Thymus (tissue), 14 donors: ENCODE measurements at places on chromosomes 12 and 14. TPM values are rescaled to one million over a fixed set of nuclear protein-coding genes. Genes with fewer than 3 reads are reported as not detected.

The RIPK3 gene
- total RNA-seq, result 10.9 TPM

The TMEM19 gene
- total RNA-seq, result 24.7 TPM

The ZDHHC22 gene
- not detected for total RNA-seq

The AKAP3 gene
- total RNA-seq, result 0.76 TPM

The IAPP gene
- total RNA-seq, result 0.14 TPM

The GAS2L3 gene
- total RNA-seq, result 4.4 TPM

- DNase-seq, result peak; percentile 71
- no peak overlapping the region for H3K4me3 ChIP-seq
- H3K27ac ChIP-seq, result no peak overlapping the region
- no peaks in the 10 kb centered on the region for H3K4me1 ChIP-seq
- peaks cover 9% of the 10 kb centered on the region for H3K36me3 ChIP-seq
Measured at GRCh38 chr12:50174971-50175715, 8.0 kb upstream of the CERS5 start.

- H3K4me3 ChIP-seq, result no peak overlapping the region
- DNase-seq, result no peak
- H3K27me3 ChIP-seq, result no peaks in the 10 kb centered on the region
- H3K4me1 ChIP-seq, result no peaks in the 10 kb centered on the region
Measured at GRCh38 chr12:91935296-91935695, 210.3 kb downstream of the BTG1 start.

GRCh38 chr12:90008277-90008676 is 299.6 kb upstream of the ATP2B1 start:
- H3K4me1 ChIP-seq, result no peaks in the 10 kb centered on the region
- no peaks in the 10 kb centered on the region for H3K27me3 ChIP-seq
- no peak overlapping the region for H3K27ac ChIP-seq
- no peak overlapping the region for H3K4me3 ChIP-seq
- DNase-seq, result no peak
- no peaks in the 10 kb centered on the region for H3K36me3 ChIP-seq

- no peaks in the 10 kb centered on the region for H3K4me1 ChIP-seq
- H3K27ac ChIP-seq, result no peak overlapping the region
- no peaks in the 10 kb centered on the region for H3K27me3 ChIP-seq
Measured at GRCh38 chr14:49992901-49993339, 100.0 kb downstream of the ARF6 start.

GRCh38 chr12:97267594-97268202 is 194.9 kb upstream of the RMST start:
- H3K27me3 ChIP-seq, result no peaks in the 10 kb centered on the region
- H3K4me3 ChIP-seq, result no peak overlapping the region
- no peaks in the 10 kb centered on the region for H3K36me3 ChIP-seq
- no peak overlapping the region for H3K27ac ChIP-seq
- DNase-seq, result no peak
- H3K4me1 ChIP-seq, result no peaks in the 10 kb centered on the region

- no peak overlapping the region for H3K27ac ChIP-seq
- no peaks in the 10 kb centered on the region for H3K27me3 ChIP-seq
- DNase-seq, result no peak
- no peaks in the 10 kb centered on the region for H3K36me3 ChIP-seq
- no peak overlapping the region for H3K4me3 ChIP-seq
Measured at GRCh38 chr12:63961048-63961447, 116.5 kb downstream of the SRGAP1 start.

DNA sequence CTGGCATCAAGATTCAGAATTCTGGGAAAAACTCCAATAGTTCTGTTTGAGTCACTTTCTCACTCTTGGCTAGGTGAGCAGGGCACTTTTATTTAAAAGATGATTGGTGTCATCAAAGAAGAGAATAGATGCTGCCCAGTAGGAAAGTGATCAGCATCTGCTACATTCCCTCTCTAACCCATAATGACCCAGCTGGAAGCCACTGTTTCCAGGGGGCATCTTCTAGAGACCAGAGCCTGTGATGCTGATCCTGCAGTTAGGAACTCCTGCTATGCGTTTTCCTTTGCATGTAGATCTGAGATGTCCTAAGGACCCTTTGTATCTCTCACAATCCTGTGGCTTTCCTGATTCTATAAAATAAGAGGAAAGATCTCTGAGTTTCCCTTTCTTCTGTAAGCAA is 79.9 kb upstream of the TMTC1 start:
- DNase-seq, result no peak
- no peak overlapping the region for H3K27ac ChIP-seq

GRCh38 chr12:96520767-96521166 is 31.4 kb downstream of the CFAP54 start:
- no peaks in the 10 kb centered on the region for H3K36me3 ChIP-seq
- no peak overlapping the region for H3K4me3 ChIP-seq
- H3K4me1 ChIP-seq, result peaks cover 3% of the 10 kb centered on the region
- no peaks in the 10 kb centered on the region for H3K27me3 ChIP-seq
- H3K27ac ChIP-seq, result no peak overlapping the region
- DNase-seq, result no peak

DNA sequence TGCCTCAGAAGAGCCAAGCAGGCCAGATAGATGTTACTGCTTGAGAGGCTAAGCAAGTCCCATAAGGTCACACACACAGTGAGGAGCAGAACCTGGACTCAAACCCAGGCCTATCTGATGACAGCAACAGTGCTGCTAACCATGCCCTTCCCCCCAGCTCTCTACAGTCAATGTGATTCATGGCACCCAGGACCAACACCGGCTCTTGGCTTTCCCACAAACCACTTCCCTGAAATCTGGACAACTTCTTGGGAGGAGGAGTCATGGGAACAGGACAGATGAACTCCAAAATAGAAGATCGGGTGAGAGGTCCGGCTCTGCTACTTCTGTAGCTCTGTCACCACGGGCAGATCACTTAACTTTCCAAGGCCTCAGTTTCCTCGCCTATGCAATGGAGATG is 716 bp upstream of the PTGDR start:
- H3K4me3 ChIP-seq, result no peak overlapping the region
- no peak overlapping the region for H3K27ac ChIP-seq
- peaks cover 38% of the 10 kb centered on the region for H3K27me3 ChIP-seq
- peaks cover 29% of the 10 kb centered on the region for H3K4me1 ChIP-seq

DNA sequence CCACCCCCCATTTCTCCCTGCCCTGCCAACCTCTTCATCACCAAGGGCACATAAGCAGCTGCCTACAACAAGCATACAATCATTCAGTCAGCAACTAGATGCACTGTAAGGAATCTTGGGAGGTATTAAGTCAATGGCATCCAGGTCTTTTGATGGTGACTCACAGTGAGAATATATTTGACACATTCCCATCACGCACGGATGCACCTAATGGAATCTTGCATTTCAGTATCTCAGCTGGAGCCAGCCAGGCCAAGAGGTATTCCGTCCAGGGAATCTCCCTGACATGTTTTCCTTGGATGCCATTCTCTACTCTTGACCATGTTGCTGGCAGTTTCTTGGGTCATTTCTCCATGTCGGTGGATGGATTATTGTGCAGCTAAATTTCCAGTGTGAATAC is 73.9 kb upstream of the CAPRIN2 start:
- no peaks in the 10 kb centered on the region for H3K27me3 ChIP-seq
- DNase-seq, result no peak
- no peak overlapping the region for H3K4me3 ChIP-seq
- no peaks in the 10 kb centered on the region for H3K4me1 ChIP-seq
- no peak overlapping the region for H3K27ac ChIP-seq
- no peaks in the 10 kb centered on the region for H3K36me3 ChIP-seq

DNA sequence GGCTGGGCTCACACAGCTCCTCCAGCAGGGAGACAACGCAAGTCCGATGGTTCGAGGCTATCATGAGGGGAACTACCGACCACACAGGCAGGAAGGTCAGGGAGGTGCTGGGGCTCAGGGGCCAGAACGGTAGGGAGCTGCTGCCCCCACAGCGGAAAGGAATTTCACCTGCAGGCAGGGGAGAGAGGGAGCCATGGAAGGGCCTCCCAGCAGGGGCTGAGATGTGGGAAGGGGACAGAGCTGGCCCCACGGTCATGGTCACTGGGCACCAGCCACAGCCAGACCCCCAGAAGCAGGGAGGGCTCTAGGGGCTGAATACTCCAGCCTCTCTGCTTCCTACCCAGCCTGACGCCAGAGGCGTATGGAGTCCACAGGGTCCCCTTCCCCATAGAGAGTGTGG is 103.1 kb downstream of the SCARB1 start:
- peaks cover under 1% of the 10 kb centered on the region for H3K4me1 ChIP-seq
- H3K36me3 ChIP-seq, result no peaks in the 10 kb centered on the region
- H3K27ac ChIP-seq, result no peak overlapping the region
- no peak for DNase-seq

- H3K27me3 ChIP-seq, result no peaks in the 10 kb centered on the region
- H3K27ac ChIP-seq, result no peak overlapping the region
Measured at GRCh38 chr12:11573880-11574279, 75.6 kb upstream of the ETV6 start.

GRCh38 chr12:48336564-48336963 is 14.2 kb downstream of the ZNF641 start:
- H3K27ac ChIP-seq, result no peak overlapping the region
- no peak for DNase-seq
- no peak overlapping the region for H3K4me3 ChIP-seq
- no peaks in the 10 kb centered on the region for H3K4me1 ChIP-seq

DNA sequence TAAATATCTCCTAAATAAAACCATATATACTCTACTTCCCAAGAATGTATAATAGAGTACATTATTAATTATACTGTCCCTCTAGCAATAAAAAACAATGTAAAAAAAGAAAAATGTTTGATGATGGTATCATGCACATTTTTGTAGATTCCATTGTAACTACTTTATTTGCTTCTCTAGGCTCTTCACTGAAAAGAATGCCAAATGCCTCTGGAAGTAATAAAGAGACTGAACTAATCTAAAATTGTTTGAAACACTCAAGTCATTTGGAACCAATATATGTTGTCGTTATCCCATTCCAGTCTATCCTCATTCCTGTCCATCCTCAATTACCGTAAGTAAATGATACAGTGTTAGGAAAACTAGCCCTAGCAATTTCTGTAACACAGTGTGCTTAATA is 233.6 kb downstream of the C12orf50 start:
- H3K27me3 ChIP-seq, result no peaks in the 10 kb centered on the region
- no peak for DNase-seq
- no peaks in the 10 kb centered on the region for H3K36me3 ChIP-seq
- no peak overlapping the region for H3K27ac ChIP-seq
- no peak overlapping the region for H3K4me3 ChIP-seq

DNA sequence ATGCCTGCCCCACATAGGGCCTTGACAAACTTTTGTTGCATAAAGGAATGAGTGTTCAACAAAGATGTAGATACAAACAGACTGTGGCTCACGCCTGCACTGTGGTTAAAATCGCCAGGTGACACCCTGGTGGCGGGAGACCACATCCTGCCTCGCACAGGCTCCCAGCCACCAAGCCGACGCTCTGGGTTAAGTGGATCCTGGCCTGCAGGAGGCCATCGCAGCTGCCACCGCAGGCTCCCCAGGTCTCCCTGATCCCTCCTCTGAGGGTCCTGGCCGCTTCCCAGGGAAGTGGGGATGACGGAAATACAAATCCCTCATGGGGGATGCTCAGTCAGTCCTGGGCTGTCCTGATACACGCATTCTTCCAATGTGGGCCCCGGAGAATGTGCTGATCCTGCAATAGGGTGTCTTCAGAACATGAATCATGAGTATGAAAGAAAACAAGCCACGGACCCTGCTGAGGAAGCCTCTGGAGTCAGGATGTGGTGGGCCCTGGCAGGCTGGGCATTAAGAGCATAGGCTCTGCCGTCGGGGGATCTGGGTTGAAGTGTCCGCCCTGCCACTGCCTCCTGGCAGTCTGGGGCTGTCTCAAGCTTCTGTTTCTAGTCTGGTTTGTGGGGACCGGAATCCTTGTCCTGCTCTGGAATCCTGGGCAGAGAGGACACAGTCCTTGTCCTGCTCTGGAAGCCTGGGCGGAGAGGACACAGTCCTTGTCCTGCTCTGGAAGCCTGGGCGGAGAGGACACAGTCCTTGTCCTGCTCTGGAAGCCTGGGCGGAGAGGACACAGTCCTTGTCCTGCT is 53.5 kb upstream of the BEGAIN start:
- H3K36me3 ChIP-seq, result no peaks in the 10 kb centered on the region
- no peaks in the 10 kb centered on the region for H3K27me3 ChIP-seq
- peak overlapping the region; percentile 97 for H3K27ac ChIP-seq
- no peak overlapping the region for H3K4me3 ChIP-seq
- DNase-seq, result peak; percentile 93
- peaks cover 47% of the 10 kb centered on the region for H3K4me1 ChIP-seq

DNA sequence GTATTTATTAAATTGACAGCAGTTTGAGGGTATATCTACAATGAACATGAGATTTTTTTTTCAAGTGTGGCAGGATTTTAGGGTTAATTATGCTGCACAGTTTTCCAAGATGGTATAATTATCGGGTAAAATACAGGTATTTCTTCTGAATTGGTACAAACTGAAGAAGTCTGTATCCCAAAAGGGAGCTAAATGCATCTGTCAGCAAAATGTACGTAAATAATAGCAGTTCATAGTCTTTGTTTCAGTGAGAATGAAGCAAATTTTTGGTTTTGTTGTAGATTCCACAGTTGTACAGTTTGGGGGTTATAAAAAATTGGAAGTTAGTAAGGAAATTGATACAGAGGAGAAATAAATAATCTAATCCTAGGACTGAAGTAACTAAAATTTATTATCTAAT is 63.3 kb downstream of the RAD52 start:
- H3K4me1 ChIP-seq, result no peaks in the 10 kb centered on the region
- H3K36me3 ChIP-seq, result peaks cover 41% of the 10 kb centered on the region
- DNase-seq, result no peak
- H3K27ac ChIP-seq, result no peak overlapping the region
- no peak overlapping the region for H3K4me3 ChIP-seq

- H3K4me3 ChIP-seq, result no peak overlapping the region
- H3K27ac ChIP-seq, result no peak overlapping the region
- no peaks in the 10 kb centered on the region for H3K27me3 ChIP-seq
- no peaks in the 10 kb centered on the region for H3K36me3 ChIP-seq
- no peak for DNase-seq
- H3K4me1 ChIP-seq, result no peaks in the 10 kb centered on the region
Measured at GRCh38 chr12:20220339-20220738, 148.0 kb upstream of the PDE3A start.

GRCh38 chr12:32515137-32515873 is 115.9 kb downstream of the FGD4 start:
- H3K27ac ChIP-seq, result no peak overlapping the region
- no peak for DNase-seq
- no peaks in the 10 kb centered on the region for H3K27me3 ChIP-seq
- H3K4me3 ChIP-seq, result no peak overlapping the region

GRCh38 chr14:86882818-86883217 is 1110.2 kb downstream of the GALC start:
- H3K4me3 ChIP-seq, result no peak overlapping the region
- H3K36me3 ChIP-seq, result no peaks in the 10 kb centered on the region
- H3K4me1 ChIP-seq, result no peaks in the 10 kb centered on the region
- no peak overlapping the region for H3K27ac ChIP-seq

GRCh38 chr14:67859169-67859749 is 39.7 kb downstream of the RAD51B start:
- no peak overlapping the region for H3K27ac ChIP-seq
- H3K4me1 ChIP-seq, result no peaks in the 10 kb centered on the region

DNA sequence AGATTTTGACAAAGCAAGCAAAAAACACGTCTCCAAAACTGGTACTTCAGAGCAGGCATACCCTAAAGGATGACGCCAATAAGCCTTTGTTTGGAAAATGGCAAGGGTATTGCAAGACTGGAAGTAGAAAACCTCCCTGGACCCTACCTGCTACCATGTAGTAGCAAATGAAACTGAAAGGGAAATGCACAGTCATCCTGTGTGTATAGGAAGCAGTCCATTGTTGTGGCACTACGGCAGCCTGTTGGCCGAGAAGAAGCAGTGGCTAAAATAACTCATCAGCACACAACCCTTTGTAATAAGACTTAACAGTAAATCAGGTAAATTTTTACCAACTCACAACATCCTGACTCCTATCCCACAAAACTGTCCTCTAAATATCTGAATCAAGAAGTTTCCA is 386.4 kb downstream of the RGS6 start:
- H3K36me3 ChIP-seq, result no peaks in the 10 kb centered on the region
- DNase-seq, result no peak

- no peak for DNase-seq
- H3K27me3 ChIP-seq, result no peaks in the 10 kb centered on the region
- H3K27ac ChIP-seq, result no peak overlapping the region
- H3K4me3 ChIP-seq, result no peak overlapping the region
Measured at GRCh38 chr14:70832561-70833305, 23.4 kb upstream of the MAP3K9 start.
